ENCODE measurements at places on chromosomes 6 and 20.

DNA sequence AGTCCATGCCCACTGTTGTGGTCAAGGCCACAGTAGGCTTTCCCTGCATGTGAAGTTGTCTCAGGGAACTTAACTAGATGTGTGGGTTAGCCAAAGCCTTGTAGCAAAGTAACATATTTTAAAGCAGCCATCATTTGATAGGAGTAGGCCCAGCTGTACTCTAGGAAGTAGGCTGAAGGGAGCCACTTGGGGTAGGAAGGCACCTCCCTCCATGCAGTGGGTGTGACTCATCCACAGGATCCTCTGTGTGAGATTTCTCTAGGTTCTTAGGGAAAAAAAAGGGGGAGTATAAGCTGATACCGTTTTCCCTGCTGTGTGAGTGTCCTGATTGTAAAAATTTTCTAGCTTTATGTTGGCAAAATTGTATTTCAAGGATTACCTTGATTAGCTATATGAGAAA is 44.7 kb downstream of the VAPB start:
- no peak for DNase-seq

DNA sequence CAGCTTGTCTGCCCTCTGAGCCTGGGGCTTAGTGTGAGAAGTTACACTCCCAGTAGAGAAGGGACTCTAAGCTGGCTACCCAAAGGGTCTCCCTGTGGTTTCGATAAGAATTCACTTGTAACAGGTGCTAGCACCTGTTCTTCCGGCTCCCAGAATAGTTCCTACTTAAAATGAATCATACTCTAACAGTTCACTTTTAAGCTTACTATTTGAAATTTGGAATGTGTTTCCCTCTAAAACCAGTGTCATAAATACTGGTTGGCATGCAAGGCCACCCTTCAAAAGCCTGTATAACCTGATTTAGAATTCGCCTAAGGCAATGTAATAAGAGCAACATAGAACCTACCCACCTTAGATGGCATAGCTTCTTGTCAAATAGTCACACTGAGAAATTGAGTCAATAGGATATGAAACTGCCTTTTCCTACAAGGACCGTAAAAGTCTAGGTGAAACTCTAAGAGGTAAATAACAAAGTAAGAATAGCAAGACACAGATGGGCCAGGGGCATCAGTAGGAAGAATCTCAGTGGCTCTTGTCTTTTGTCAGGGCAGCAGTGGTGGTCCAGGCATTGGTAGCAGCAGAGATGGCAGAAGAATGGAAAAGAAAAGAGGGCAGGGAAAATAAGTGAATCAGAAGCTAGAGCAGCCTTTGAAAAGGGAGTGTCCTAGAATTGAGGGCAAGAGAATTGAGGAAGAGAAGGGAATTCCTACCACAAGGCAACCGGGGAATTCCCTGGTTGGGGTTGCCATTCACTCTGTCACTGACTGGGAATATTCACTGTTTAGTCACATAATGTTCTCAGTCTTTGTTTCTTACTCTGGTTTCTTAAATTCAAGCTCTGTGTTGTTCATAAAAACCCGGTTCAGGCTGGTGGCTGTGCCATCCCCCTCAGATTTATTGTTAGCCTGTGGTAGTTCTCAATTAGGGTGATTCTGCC is 91.5 kb downstream of the HIVEP2 start:
- no peak for DNase-seq

GRCh38 chr6:20158676-20159075 is 53.6 kb downstream of the MBOAT1 start:
- DNase-seq: no peak

DNA sequence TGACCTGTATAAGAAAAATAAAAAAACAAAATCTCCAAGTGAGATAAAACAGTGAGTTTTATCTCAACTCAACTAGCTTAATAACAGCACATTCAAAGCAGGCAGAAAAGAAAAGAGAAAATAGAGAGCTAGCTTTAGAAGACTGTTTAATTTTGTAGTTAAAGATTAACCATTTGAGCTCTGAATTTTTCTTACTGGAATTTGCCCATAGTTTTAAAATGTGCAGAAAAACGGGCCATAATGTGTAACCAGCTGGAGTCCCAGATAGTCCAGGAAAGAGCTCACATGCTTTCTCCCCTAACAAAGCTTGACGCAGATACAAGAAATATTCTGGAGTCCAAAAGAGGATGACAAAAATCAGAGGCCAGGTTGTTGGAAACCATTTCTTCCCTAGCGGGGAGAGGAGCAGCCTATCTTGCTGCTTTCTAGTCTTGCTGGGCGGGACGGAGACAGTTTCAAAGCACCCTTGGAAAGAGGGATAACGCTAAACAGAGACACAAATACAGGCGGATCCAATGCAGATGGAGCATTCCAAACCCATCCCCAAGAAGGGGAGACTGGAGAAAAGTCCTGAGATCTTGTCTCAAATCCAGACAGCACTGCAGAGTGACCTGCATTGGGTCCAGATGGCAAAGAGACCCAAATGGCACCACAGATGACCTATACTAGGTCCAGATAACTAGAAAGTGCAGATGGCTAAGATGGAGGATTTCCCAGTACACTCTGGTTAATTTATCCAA is 16.1 kb downstream of the TTK start:
- no peak for DNase-seq

- DNase-seq: no peak
These were observed 132.4 kb downstream of the SOBP start for GRCh38 chr6:107622269-107622668.
